Suprapubic skin (tissue), 4 donors: ENCODE measurements at places on chromosomes 5 and 9. TPM values are rescaled to one million over a fixed set of nuclear protein-coding genes. Genes with fewer than 3 reads are reported as not detected.

DNA sequence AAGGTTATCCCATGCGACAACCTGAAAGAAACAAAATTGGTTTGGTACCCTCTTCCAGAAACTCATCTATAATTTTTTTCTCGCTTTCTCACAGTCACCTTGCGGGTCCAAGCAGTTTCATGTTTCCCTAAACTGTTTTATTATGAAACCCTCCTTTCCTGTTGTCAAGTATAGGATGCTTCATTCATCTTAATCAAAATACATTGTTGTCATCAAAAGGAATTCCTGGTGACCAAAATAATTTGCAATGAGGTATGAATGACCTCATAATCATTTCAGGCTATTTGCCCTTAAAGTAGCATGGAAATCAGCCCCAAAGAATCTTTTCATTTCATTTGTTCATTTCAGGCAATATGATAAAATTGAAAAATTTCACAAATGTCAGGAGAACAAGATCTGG lies 503.0 kb downstream of the SPATA31D1 start:
- peaks cover 16% of the 10 kb centered on the region for H3K4me1 ChIP-seq
- no peak overlapping the region for H3K27ac ChIP-seq
- no peaks in the 10 kb centered on the region for H3K36me3 ChIP-seq
- H3K4me3 ChIP-seq = no peak overlapping the region
- H3K27me3 ChIP-seq = no peaks in the 10 kb centered on the region

- no peaks in the 10 kb centered on the region for H3K36me3 ChIP-seq
- DNase-seq = no peak
- H3K27ac ChIP-seq = no peak overlapping the region
- no peak overlapping the region for H3K4me3 ChIP-seq
- no peaks in the 10 kb centered on the region for H3K27me3 ChIP-seq
Measured at GRCh38 chr5:8585230-8586018, 716.5 kb downstream of the MTRR start.

DNA sequence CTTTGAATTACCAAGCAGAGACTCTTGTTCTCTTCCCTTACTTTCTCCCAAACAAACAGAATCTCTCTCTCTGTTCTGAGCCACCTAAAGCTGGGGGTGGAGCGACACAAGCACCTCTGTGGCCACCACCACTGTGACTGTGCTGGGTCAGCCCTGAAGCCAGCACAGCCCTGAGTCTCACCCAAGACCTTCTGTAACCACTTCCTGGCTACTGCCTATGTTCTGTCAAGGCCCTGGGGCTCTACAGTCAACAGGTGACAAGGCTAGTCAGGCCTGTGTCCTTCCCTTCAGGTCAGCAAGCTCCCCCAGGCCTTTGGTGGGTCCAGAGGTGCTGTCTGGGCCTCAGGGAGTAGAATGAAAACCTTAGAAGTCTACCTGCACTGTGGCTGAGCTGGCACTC lies 26.1 kb upstream of the SLC28A3 start:
- no peak overlapping the region for H3K4me3 ChIP-seq
- H3K27me3 ChIP-seq = no peaks in the 10 kb centered on the region
- H3K4me1 ChIP-seq = peaks cover 7% of the 10 kb centered on the region
- DNase-seq = no peak
- no peaks in the 10 kb centered on the region for H3K36me3 ChIP-seq

GRCh38 chr5:175654807-175655206 lies 3.1 kb upstream of the HRH2 start:
- no peak overlapping the region for H3K27ac ChIP-seq
- no peak for DNase-seq
- H3K36me3 ChIP-seq = no peaks in the 10 kb centered on the region
- peaks cover 36% of the 10 kb centered on the region for H3K27me3 ChIP-seq
- peaks cover 14% of the 10 kb centered on the region for H3K4me1 ChIP-seq
- no peak overlapping the region for H3K4me3 ChIP-seq

DNA sequence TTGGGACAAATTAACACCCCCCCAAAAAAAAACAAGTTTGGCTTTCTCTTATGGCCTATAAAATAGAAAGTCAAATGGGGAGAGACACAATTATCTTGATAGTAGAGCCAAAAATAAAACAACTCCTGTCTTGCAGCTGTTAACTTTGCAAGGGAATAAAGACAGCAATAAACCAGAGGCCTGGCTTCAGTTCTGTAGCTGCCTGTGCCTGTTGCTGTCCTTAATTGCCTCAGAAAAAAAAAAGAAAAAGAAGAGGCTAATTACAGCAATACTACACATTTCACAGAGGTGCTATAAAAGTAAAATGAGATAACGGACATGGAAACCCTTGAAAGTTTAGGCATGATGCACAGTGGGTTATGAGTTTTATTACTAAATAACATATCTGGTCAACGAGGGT lies 170.7 kb upstream of the IRX1 start:
- no peaks in the 10 kb centered on the region for H3K36me3 ChIP-seq
- H3K4me3 ChIP-seq = no peak overlapping the region
- no peaks in the 10 kb centered on the region for H3K4me1 ChIP-seq

ZNF367 gene
- total RNA-seq = 1.9 TPM

DNA sequence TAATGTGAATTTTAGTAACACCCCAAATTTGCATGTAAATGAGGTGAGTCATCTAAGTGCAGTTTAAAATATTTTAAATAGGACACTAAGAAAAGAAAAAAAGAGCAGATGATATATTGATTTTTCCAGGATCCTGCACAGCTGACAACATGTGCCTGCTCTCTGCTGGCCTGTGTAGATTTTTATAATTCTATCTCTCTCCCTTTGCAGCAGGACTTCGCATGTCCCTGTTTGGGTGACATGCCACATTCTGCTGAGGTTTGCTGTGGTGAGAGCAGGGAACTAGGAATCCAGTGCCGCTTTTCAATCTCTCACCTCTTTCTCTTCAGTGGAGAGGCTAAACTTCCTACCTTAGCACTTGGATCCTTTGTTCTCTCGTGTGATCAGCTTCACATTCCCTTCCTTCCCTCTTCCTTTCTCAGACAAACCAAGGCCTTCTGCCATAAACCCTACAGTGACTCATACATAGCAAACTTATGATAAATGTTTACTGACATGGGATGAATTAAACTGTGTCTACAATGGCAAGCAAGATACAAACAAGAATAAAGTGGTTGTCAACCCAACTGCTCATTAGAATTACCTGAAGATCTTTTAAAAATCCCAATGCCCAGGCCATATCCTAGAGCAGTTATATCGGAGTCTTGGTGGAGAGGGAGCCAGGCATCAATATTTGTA lies 198.8 kb upstream of the EFNA5 start:
- no peaks in the 10 kb centered on the region for H3K36me3 ChIP-seq
- no peak overlapping the region for H3K4me3 ChIP-seq
- no peak overlapping the region for H3K27ac ChIP-seq
- no peaks in the 10 kb centered on the region for H3K27me3 ChIP-seq
- DNase-seq = no peak

DNA sequence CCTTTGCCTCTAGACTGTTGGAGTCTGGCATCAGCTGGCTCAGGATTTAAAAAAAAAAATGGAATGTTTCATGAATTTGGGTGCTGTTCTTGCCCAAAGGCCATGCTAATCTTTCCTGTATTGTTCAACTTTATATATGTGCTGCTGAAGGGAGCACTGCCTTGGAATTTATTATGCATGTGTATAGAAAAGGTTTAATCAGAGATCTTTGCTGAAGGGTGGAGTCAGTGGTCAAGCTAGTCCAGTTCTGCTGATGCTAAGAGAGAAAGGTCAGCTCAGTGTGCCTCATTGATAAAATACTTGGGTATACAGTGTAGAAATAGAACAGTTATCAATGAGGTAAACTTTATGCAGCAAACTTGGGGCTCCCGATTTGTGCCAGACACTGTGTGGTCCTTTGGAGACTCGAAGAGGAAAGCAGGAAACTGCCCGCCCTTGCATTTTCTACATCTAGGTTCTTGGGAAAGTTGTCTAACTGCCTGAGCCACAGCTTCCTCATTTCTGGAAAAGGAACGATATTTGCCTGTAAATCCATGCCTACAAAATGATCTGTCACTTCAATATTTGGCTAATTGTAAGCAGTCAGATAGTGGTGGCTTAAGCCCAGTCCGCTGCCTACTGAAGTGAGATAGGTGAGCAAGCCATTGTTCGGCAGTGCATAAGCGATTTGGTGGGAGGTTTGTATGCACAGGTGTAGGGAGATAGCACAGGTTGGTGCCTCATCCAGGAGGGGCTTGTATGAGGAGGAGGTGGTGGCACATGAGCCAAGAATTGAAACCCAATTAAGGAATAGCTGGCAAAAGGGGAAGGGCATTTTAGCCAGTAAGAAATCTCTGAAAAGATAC lies 29.2 kb upstream of the GTF2H2C start:
- no peaks in the 10 kb centered on the region for H3K36me3 ChIP-seq
- H3K4me1 ChIP-seq = peaks cover 6% of the 10 kb centered on the region
- H3K27me3 ChIP-seq = no peaks in the 10 kb centered on the region
- DNase-seq = no peak
- no peak overlapping the region for H3K4me3 ChIP-seq

FGD3 gene
- 6.9 TPM for total RNA-seq

DNA sequence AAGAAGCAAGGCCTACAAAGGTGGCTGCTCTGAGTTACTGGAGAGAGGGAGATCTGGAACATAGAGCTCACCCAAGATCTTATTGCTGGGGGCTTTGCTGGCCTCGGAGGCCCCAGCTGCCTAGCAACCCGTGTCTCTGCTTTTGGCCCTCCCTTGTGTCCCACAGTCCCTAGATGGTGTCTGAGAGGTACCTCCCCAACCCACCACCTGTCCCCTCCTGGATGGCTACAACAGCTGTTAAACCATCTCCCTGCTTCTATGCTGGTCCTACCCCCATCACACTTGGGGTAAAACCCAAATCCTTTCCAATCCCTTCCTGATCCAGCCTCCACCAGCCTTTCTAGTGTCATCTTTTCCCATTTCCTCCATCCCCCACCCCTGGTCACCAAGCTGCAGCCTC lies 86.6 kb downstream of the PPARGC1B start:
- DNase-seq = no peak
- no peak overlapping the region for H3K27ac ChIP-seq
- H3K27me3 ChIP-seq = no peaks in the 10 kb centered on the region
- no peaks in the 10 kb centered on the region for H3K36me3 ChIP-seq
- peaks cover 11% of the 10 kb centered on the region for H3K4me1 ChIP-seq

GM2A gene
- total RNA-seq = 99.3 TPM

GRCh38 chr5:151030379-151030778 lies 10.0 kb downstream of the GPX3 start:
- H3K27ac ChIP-seq = peak overlapping the region; percentile 49
- DNase-seq = peak; percentile 82
- no peak overlapping the region for H3K4me3 ChIP-seq
- no peaks in the 10 kb centered on the region for H3K27me3 ChIP-seq

CCDC127 gene
- total RNA-seq = 4.6 TPM

ALDH1B1 gene
- 3.3 TPM for total RNA-seq

DNA sequence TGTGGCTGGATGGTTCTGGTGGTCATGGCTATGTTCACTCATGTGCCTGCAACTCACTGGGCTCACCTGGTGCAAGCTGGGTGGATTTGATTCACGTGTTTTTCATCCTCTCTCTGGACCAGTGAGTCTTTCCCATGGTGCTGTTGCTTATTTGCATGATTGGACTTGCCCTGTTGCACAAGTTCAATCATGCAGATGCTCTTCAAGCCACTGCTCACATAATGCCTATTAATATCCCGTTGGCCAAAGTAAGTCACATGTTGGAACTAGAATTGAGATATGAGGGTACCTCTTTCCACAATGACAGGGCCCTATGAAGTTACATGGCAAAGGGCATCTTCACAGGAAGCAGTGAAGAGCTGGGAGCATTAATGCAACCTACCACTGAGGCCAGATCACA lies 26.5 kb upstream of the MROH2B start:
- no peaks in the 10 kb centered on the region for H3K27me3 ChIP-seq
- H3K4me1 ChIP-seq = no peaks in the 10 kb centered on the region
- H3K36me3 ChIP-seq = no peaks in the 10 kb centered on the region

ADAMTSL1 gene
- total RNA-seq = 1.6 TPM

GCNT4 gene
- total RNA-seq = 4.3 TPM

GRCh38 chr5:76714751-76715485 lies 1.0 kb upstream of the F2R start:
- H3K27me3 ChIP-seq = no peaks in the 10 kb centered on the region
- peaks cover 42% of the 10 kb centered on the region for H3K4me1 ChIP-seq
- H3K4me3 ChIP-seq = peak overlapping the region; percentile 81
- H3K36me3 ChIP-seq = no peaks in the 10 kb centered on the region
- peak overlapping the region; percentile 80 for H3K27ac ChIP-seq

XRCC4 gene
- 5.1 TPM for total RNA-seq

TIMD4 gene
- not detected for total RNA-seq

DNA sequence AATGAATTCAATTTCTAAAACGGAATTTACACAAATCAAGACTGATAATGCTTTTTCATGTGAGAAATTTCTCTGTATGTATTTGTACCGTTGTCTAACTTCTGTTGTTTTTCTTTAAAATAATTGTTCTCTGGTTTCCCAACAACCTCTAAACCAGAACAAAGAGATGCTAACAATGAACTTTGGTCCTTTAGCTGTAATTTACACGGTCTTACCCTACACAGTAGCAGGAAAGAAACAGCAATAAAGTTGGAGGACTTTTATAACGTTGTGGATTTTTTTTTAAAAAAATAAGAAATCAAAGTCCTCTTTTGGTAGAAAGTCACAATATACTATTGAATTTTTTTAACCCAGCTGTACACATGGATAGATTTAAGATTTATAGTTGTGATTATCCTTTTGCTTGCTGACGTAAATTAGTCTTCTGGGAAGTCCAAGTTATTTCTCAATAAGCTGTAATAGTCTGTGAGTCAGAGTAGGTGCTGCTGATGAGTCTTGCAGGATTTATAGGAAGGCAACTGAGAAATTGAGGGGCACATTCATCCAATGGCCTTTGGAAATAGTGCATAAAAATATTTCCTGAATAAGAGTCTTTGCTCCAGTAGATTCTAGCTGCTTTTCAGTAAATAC lies 76.8 kb upstream of the PCSK1 start:
- H3K27me3 ChIP-seq = no peaks in the 10 kb centered on the region
- no peak overlapping the region for H3K4me3 ChIP-seq
- H3K36me3 ChIP-seq = no peaks in the 10 kb centered on the region
- peaks cover 5% of the 10 kb centered on the region for H3K4me1 ChIP-seq

LIFR gene
- total RNA-seq = 43.4 TPM

GRCh38 chr5:41925555-41925951 lies 472 bp downstream of the FBXO4 start:
- H3K4me3 ChIP-seq = peak overlapping the region; percentile 85
- H3K27me3 ChIP-seq = no peaks in the 10 kb centered on the region
- peak; percentile 80 for DNase-seq
- peak overlapping the region; percentile 95 for H3K27ac ChIP-seq
- H3K4me1 ChIP-seq = peaks cover 12% of the 10 kb centered on the region

- H3K4me3 ChIP-seq = no peak overlapping the region
- DNase-seq = no peak
Measured at GRCh38 chr5:39631958-39632357, 207.2 kb upstream of the DAB2 start.

ZSWIM6 gene
- total RNA-seq = 8.7 TPM

- DNase-seq = no peak
- H3K27ac ChIP-seq = no peak overlapping the region
- no peaks in the 10 kb centered on the region for H3K27me3 ChIP-seq
- peaks cover 9% of the 10 kb centered on the region for H3K4me1 ChIP-seq
- H3K4me3 ChIP-seq = no peak overlapping the region
Measured at GRCh38 chr5:139058121-139058520, 140.0 kb downstream of the SIL1 start.

- no peaks in the 10 kb centered on the region for H3K36me3 ChIP-seq
- DNase-seq = no peak
- peaks cover 9% of the 10 kb centered on the region for H3K4me1 ChIP-seq
- no peak overlapping the region for H3K27ac ChIP-seq
- peaks cover 5% of the 10 kb centered on the region for H3K27me3 ChIP-seq
- no peak overlapping the region for H3K4me3 ChIP-seq
Measured at GRCh38 chr5:73115399-73116051, 4.8 kb upstream of the TMEM171 start.
